Stimulated activated CD4-positive, alpha-beta T cell treated with anti-CD3 and anti-CD28 coated beads, TNF-alpha, amount 100 ng/mL, for 24 hours (primary cell): ENCODE measurements at places on chromosomes 2 and 18.

DNA sequence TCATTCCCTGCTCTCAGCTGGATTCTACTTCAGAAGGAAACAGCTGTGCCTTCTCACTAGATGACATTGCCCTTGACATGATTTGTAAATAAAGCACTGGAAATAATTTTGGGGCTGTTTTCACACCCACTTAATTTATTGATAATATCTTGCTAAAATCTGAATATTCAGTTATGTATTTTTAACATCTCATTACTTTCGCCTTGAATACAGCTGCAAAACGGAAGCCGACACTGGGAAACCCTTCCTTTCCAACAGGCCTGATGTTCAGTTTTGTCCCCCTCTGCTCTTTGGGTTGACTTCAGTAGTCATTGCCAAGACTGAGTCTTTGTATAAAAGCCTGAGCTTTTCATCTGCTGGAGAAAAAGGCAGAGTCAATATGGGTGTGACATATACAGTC is 82.7 kb downstream of the DOCK10 start:
- DNase-seq, result no peak

GRCh38 chr2:23563151-23563550 is 178.2 kb downstream of the KLHL29 start:
- no peak for DNase-seq

- DNase-seq, result no peak
These were observed 693.2 kb upstream of the SLC8A1 start for GRCh38 chr2:41145066-41145465.

DNA sequence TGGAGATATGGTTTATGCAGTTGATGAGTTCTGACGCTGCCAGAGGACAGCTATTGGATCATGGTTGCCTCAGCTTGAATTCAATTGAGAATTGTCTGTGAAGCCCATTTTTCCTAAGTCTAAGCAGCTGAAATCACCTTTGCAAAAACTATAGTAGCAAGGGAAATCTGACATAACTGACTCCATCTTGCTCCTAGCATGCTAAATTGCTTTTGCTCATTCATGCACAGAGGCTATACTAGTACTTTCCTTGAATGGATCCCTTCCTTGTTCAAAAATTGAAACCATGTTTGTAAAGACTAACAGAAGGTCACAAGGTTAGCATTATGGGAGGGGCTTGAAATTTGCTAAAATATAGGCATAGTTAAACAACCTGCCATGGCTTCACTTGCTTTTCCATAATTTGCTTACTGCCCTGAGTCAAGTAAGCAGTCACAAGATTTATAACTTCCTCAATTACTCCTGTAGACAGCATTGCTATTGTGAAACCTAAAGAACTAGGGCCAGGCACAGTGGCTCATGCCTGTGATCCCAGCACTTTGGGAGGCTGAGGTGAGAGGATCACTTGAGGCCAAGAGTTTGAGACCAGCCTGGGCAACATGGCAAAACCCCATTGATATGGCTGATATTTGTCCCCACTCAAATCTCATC is 41.2 kb downstream of the CHRNA1 start:
- DNase-seq, result no peak

GRCh38 chr2:239648607-239649006 is 247.8 kb upstream of the HDAC4 start:
- DNase-seq, result no peak

DNA sequence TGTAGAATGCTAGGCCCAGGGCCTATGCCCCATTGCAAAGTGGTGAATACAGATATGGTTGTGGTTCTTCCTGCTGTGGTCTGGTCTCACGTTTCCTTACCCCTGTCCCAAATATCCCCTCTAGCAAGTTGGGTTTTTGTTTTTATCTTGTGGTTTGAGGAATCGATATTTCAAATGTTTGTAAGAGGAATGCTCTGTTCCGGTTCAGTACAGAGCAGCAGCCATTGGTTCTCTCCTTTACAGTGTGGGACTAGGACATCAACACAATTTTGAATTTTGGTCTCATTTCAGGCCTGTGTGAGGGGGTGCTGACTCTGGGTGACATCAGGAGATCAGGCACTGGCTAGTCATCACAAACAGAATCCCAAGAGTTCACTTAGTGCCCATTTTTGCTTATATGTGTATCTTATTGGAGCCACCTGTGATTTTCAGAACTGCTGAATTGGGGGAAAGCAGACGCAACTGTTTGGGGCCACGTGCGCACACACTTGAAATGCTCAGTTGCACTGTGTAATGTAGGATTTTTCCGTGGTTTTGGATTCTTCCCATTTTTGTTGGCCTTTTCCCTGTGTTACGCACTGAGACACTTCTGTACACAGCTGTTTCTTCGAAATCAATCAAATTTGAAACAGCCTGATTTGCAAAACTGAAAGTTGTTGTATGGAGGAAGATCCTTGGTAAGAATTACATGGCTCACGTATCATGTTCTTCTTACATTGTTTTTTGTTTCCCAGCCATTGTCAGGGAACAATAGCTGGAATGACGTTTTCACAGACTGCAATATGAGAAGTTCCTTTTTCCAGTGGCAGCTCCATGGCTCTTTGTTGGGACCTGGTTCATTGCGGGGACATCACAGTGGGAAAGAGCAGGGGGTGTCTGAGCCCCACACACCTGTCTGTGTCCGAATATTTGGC is 8.6 kb downstream of the SH3BP4 start:
- DNase-seq, result no peak

GRCh38 chr18:8754995-8755960 is 49.9 kb downstream of the MTCL1 start:
- DNase-seq, result no peak

DNA sequence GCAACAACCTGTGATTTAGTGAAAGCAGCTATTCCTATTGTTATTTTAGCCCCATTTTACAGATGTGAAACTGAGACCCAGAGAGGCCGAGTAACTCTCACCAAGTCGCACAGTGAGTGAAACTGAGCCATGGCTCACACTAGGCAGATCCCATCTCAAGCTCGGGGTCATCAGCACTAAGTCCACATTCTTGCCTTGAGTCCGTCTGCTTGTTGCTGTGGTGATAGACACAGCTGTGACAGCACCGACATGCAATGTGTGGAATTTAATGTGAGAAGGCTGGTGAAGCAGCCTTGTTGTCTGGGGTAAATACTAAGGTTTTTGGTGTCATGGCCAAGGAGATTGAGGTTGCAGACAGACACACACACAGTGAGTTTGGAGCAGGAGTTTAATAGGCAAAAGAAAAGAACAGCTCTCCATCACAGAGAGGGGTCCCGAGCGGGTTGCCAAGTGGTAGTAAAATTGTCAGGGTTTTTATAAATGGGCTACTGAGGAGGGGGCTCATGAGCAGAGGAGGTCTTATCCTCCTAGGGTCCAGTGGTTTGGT is 40.2 kb upstream of the GMCL1 start:
- DNase-seq, result no peak

- no peak for DNase-seq
These were observed 278.1 kb downstream of the LRATD1 start for GRCh38 chr2:14910654-14911053.

GRCh38 chr2:106523976-106524665 is 37.0 kb downstream of the CD8B2 start:
- DNase-seq, result no peak

- DNase-seq, result no peak
These were observed 1.1 kb upstream of the MAL start for GRCh38 chr2:95024371-95024770.

- DNase-seq, result no peak
These were observed 195.7 kb downstream of the PIEZO2 start for GRCh38 chr18:10953672-10954071.

GRCh38 chr18:7234091-7234490 is 3.2 kb downstream of the LRRC30 start:
- DNase-seq, result no peak

DNA sequence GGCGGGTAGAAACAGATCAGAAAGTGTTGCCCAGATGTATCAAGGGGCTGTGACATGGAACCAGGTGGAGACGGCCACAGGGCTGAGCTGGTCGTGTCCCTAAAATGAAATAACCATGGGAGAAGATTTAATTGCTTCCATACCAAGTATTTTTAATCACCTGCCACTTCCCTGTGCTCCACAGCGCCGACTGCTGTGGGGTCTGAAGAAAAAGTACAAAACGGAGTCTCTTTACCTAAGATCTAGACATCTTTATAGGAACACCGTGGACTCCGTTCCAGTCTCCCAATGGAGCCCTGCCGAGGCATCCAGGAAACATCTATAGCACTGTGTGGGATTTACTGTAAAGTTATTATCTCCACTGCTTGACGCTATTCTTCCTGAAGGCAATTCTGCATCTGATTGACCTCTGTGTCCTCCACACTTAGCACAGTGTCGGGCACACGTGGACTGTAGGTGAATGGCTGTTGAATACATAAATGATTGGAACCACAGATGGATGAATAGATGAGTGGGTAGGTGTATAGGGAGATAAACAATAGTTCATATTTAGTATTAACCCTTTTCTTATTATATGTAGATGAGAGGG is 21.6 kb upstream of the GYPC start:
- DNase-seq, result peak; percentile 12

GRCh38 chr2:221377066-221377465 is 195.0 kb downstream of the EPHA4 start:
- no peak for DNase-seq

GRCh38 chr2:135052997-135053474 is 944 bp downstream of the RAB3GAP1 start:
- no peak for DNase-seq

DNA sequence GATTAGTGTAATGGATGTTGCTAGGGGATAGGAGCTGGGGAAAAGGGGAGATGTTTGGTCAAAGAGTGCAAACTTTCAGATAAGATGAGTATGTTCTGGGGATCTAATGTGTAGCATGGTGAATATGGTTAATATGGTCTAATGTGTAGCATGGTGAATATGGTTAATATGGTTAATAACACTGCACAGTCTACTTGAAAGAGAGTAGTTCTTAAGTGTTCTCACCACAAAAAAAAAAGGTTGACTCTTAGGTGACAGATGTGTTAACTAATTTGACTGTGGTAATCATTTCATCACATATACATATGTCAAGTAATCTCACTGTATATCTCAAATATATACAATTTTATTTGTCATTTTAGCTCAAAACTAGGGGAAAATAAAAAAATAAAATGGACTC is 121.3 kb upstream of the CD226 start:
- DNase-seq, result no peak

DNA sequence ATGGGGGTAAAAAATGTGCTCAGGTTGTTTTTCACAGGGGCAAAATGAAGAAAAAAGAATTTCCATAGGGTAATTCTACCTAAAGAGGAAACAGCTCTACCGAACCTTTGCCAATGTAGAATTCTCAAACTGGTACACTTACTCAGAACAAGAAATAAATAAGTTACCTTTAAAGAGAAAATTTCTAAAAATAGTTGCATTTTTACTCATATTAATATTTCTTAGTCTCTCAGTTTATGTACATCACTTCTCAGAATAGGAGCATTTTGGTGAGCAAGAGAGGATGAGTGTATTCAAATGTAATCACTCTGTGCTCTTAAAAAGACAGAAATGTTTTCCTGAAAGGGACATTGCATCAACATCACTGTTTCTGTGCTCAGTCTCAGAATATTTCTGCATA is 574.7 kb upstream of the SLC8A1 start:
- DNase-seq, result no peak

DNA sequence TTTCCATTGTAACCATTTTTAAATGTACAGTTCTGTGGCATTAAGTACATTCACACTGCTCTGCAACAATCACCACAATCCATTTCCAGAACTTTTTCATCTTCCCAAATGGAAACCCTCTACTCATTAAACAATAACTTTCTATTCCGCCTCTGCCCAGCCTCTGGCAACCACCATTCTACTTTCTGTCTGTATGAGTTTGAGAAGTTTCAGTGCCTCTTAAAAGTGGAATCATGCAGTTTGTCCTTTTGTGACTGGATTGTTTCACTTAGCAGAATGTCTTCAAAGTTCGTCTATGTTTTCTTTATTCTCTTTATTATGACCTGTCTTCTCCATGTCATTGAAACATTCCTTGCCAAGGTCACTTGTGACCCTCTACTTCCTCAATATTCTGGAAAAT is 22.0 kb upstream of the PELI1 start:
- DNase-seq, result no peak

GRCh38 chr2:37080266-37080665 is 3.9 kb downstream of the HEATR5B start:
- DNase-seq, result no peak

DNA sequence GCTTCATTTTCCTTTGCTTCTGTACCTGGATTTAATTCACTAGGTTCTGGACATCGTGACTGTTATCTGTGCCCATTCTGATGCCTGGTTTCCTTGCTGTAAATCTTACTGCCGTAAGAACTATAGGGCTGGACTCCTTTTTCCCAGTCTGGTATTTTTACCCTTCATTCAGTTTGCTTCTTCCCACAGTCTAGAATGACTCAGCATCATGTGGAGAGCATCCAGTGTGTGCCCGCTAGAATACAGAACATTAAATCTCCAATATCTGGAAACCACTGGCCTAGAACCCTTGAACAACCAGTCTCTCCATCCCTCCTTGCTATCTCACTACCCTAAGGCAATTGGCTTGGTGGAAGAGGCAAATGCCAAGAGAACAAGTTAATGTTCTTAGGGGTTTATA is 1075.4 kb upstream of the ZEB2 start:
- DNase-seq, result no peak

GRCh38 chr2:6945087-6945813 is 28.0 kb downstream of the RNF144A start:
- no peak for DNase-seq

DNA sequence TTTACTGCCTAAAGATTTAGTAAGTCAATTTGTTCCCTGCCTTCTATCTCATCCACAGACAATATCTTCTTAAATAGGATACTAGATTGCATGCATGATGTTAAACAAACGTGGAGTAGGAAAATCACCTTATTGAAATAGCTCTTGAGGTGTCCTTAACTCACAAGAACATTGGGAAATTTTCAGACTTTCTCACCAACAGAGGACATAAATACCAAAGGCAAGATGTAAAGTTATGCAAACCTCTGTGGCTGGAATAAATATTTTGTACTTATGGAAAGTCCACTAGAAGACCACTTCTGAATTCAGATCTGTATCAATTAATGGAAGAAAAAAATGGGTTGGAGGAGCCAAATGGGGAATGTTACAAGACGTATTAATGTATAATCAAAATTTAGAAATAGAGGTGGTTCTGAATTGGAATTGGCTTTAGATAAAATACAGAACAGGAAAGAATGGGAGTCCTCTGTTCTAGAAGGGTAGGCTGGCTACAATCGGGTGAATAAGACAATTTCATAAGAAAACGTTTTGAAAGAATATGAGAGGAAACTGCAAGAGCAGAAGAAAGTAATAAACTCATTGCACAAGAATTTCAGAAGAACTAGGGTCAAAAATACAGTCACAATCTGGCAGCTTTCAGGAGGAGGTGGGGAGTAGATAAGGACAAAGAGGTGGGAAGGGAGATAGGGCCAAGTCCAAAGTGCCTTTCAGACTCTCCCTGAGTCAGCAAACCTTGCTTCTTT is 69.3 kb upstream of the FN1 start:
- no peak for DNase-seq

GRCh38 chr2:232022718-232023117 is 61.2 kb downstream of the DIS3L2 start:
- no peak for DNase-seq

- DNase-seq, result no peak
These were observed 45.4 kb upstream of the KIF5C start for GRCh38 chr2:148829618-148830017.
